ENCODE measurements at places on chromosomes 3 and 15.
A peak's percentile ranks its signal among the peaks of the same experiment; 100 is the strongest.

DNA sequence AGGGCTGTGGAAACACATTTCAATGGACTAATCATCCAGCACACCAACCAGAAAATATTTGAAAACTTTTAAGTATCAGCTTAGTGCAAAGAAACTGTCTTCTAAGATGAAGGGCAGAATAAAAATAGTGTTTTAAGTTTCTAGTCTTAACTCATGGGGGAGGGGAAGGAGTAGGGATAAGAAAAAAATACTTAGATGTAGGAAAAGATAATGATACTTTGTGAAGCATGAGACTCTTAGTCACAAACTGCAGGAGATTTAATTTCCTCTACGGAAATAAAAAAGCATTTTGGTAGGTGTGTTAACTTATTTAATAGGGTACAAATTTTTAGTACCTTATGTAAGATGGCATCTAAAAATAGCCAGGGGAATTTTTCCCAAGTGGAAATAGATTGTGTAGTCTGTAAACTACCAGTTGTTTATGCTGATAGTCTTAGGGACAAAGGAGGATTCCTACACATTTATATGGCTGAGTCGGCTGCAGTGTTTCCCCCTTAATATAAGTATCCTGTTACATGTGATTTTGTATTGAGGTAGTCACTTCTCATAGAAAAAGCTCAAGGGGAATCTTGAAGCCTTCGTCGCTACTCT is 78.2 kb upstream of the GBE1 start:
- peak; percentile 64 for DNase-seq

DNA sequence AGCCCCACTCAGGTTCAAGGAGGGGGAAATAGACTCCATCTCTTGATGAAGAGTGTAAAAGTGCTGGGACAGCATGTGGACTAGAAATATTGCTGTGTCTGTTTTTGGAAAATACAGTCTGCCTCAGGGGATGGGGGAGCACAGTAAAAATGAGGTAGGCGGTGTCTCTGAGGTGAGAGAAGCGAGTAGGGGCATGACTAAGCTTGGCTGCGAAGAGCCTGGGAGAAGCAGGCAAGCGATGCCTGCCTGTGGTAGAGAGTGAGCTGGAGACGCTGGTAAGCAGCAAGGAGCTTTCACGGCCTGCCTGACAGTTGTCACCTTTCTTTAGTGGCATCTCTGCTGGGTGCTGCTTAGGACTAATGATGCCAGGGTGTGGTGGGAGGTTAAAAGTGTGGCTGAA is 49.0 kb upstream of the DCLK3 start:
- DNase-seq: no peak

GRCh38 chr15:58282060-58282708 is 144.0 kb downstream of the AQP9 start:
- DNase-seq: no peak

- no peak for DNase-seq
Observed at GRCh38 chr15:71272932-71273331, 157.7 kb downstream of the THSD4 start.

DNA sequence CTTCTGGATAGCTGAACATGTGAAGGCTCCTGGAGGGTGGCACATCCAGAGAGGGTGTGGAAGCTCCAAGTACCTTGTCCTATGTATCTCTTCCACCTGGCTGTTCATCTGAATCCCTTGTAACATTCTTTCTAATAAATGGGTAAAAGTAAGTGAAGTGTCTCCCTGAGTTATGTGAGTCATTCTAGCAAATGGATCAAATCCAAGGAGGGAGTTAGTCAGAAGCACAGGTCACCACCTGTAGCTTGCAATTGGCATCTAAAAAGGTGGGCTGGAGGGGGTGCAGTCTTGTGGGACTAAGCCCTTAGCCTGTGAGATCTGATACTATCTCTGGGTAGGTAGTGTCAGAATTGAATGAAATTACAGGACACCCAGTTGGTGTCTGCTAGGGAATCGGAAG is 71.0 kb downstream of the WWTR1 start:
- no peak for DNase-seq

- no peak for DNase-seq
Observed at GRCh38 chr3:141875893-141876380, 506 bp upstream of the ATP1B3 start.

DNA sequence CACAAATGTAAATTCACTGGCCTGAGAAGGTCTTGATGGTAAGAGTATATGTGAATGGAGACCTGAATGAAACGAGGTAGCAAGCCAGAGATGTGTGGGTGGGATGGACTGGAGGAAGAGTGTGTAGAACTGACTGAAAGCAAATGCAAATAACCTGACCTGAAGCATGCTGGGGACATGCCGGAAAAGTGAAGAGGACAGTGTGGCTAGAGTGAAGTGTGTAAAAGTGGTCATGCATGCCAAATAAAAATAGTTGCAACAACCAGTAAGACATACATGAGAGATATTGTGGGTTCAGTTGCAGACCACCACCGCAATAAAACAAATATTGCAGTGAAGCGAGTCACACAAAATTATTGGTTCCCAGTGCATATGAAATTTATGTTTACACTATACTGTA is 82.3 kb downstream of the LPP start:
- DNase-seq: no peak
